ENCODE measurements at places on chromosomes 6 and 20.

GRCh38 chr6:107342144-107342543 is 117.2 kb downstream of the PDSS2 start:
- no peak for DNase-seq

DNA sequence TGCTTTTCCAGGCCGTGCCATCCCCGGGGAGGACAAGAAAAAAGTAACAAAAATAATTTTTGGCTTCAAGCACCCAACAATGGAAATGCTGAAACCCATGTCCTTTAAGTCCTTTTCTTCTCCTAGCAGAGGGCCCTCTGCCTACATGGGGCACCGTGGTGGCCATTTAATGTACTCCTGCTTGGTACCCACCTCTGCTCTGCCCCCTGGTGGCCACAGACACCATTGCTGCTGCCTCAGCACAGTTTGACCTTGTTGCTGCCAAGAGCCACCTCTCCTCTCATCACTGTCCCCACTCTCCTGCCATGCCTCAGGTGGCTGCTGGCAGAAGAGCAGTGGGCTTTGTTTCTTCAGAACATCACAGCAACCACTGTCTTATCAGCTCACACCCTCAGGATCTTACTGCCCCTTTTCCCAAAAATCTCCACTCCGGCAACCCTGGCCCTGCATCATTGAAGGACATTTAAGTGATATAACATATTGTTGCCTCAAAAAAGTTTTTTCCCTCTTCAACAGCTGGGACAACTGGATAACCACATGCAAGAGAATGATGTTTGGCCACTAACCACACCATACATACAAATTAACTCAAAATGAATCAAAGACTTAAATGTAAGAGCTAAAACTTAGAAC is 12.9 kb upstream of the ARMC2 start:
- peak; percentile 89 for DNase-seq

- peak; percentile 76 for DNase-seq
Observed at GRCh38 chr6:56370127-56370540, 122.8 kb upstream of the COL21A1 start.

DNA sequence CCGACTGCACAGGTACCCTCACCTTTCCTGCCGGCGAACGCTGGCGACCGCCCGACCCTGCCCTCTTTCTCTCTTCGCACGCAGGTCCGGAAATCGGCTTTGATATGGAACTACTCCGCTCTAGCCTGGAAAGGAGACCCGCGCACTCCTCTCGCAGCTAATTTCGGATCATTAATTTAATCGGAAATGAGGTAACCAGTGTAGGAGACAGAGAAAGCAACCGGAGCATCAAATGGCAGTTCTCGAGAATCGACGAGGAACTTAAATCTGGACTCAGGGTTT is 949 bp upstream of the ATXN1 start:
- DNase-seq: no peak

- DNase-seq: no peak
Observed at GRCh38 chr6:25695671-25696070, 43.7 kb downstream of the SCGN start.

DNA sequence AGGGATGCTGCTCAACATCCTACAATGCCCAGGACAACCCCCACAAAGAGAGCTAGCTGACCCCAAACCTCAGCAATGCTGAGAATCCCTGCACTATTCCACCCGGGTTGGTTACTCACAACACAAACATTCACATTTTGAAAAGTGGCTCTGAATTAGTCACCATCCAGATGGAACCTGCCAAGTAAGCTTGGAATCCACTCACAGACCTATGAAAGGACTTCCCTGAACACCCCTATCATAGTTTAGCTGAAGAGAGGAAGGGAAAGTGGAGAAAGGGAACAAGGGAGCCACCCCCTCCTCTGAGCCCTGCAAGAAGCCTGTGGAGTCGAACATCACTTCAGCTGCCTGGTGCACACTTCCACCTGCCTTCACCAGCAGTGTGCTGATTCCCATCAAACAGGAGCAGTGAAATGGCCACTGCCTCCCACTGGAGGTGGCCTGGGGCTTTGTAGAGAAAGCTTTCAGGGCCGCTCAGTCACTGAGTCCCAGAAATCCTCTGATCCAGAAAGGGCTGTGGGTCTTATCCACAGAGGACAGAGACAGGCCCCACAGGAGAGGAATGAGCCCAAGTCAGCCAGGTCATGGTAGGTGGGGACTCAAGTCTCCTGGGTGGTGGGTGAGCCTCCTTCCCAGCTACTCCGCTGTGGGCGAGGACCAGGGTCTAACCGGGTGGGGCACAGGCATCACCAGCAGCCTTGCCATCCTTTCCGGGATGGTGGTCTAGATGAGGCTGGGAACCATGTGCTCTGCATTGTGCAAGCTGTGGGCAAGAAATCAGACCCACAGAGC is 203.7 kb downstream of the SYNDIG1 start:
- DNase-seq: no peak

- no peak for DNase-seq
Observed at GRCh38 chr6:42221546-42221945, 3.9 kb upstream of the MRPS10 start.

- DNase-seq: peak; percentile 58
Observed at GRCh38 chr6:16803294-16804200, 42.3 kb upstream of the ATXN1 start.

DNA sequence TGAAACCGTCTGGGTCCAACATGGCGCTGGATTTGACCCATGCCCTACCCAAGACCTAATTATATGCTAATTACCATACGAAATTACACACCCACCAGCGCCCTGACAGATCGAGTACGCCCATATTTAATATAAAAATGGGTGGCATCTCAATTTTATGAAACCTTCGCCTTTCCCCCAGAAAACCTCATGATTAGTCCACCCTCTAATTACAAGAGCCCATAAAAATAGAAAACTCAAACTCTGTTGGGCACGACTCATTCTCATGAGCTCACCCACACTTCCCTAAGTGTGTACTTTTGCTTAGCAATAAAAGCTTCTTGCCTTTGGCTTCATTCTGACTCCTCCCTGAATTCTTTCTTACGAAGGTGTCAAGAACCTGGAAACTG is 136.4 kb downstream of the OR2B2 start:
- DNase-seq: no peak

- DNase-seq: no peak
Observed at GRCh38 chr6:21450149-21450548, 143.4 kb upstream of the SOX4 start.

DNA sequence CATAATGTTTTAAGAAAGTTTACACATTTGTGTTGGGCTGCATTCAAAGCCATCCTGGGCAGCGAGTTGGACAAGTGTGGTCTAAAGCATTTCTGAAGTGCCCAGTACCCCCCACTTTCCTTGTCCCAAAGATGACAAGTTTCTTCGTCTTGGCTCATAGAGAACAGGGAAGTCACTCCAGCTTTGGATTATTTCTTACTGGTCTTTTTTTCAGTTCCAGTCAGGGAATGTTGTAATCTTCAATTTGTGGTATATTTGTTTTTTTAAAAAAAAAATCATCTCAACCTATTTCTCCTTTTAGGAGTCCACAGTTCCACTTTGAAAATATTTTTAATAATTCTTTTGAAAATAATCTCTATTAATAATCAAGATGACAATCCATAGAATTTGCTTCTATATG is 34.0 kb downstream of the SLX4IP start:
- no peak for DNase-seq

DNA sequence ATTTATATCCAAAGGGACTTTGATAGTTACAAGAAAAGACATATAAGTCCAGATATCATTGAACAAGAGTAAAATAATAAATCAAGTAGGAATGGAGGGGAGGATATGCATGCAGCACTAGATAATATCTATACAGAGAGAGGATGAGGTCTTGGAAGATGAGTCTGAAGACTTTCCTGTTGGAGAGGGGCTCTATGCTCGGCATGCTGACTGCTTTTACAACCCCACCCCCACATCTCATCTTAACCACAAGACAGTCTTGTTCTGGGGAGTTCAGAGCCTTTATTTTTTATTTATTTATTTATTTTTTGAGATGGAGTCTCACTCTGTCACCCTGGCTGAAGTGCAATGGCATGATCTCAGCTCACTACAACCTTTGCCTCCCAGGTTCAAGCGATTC is 48.4 kb upstream of the IER3 start:
- no peak for DNase-seq

DNA sequence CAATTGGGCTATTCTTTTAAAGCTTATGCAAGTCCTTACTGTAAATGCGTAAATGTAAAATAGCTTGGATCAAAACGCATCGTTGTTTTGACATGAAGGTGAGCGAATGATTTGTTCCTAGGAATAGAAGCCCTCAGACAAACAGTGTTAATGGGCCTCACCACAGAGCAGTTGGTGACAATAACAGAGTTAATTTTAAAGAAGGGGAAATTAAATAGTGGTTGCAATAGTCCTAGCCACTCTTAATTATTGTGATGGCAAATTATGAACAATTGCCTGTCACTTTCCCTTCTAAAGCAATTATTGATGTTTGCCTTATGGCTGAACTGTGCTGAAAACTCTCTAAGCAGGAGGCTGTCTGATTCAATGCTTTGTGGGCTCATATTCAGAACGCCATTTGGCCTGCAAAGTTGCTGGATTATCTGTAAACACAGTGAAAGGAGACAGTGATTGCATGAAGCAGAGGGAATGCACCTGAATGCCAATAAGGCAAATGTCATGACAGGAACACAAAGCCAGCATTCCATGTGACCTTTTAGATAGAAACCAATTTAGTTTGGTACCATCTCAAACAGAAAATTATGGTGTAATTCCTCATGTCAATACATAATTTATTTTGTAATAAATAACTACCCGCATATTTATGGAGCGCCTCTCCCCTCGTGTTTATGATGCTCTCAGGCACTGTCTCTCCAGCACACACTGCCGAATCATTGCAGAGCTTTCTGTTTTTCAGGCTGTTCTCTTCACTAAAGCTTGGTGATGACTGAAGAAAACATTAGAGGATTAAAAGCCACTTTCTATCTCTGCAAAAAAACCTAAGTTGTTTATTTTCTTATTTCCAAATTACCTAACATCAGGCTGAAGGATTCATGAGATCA is 387.5 kb downstream of the HACE1 start:
- no peak for DNase-seq

- DNase-seq: no peak
Observed at GRCh38 chr6:147695819-147696218, 187.3 kb downstream of the SAMD5 start.

- DNase-seq: no peak
Observed at GRCh38 chr6:111428811-111429210, 54.2 kb downstream of the REV3L start.

DNA sequence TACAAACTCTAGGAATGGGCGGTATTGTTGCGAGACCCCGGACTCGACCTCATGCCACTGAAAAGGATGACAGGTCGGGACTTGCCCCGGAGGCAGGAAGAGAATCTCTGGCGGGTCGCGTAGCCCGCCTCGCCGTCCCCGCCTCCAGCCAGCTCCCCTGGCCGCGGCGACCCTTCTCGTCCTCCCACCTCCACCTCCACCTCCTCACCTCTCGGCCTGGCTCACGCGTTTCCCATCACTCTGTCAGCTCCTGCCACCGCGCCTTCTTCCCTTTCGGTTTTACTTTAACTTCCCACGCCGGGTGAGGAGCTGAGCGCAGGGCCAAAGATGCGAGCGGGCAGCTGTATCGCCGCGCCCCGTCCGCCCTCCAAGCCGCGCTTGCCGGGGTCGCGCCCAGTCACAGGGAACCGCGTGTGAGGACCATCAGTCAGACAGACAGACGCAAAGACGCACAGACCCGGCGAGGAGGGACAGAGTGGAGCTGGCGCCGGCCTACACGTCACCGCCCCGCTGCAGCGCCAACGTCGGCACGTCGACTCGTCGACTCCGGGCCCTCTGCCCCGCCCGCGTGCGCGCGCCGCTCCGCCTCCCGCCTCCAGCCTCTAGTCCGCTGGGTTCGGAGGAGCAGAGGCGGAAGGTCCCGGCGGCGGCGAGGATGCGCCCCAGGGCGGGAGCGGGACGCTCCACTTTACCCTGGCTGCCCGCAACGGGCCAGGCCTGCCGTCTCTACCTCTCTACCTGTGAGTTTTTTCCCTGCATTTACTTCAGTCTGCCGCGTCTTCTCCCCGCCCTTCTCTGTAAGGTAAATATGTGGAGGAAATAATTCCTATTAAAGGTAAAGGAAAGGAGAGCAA is at the start of gene ASCC3:
Gene ASCC3, minus strand, starts transcription at position 477 of the 854 bp plus-strand sequence. CDS start 13,332 bp downstream, outside the sequence.
- peak; percentile 94 for DNase-seq

DNA sequence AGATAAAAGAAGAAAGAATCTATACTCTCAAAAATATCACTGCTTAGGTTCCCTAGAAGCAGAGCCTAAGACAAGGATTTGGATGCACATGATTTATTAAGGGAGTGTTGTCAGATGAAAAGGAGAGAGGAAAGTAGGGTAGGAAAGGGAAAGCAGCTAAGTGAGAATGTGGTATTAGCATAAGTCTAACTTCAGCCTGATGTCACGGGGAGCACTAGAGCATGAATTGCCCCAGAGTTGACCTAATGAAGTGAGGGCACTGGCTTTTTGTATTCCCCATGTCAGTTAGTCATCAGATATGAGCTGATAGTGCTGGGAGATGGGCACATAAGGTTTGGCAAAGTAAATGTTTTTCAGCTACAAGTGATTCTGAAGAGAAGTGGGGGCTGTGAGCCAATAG is 129.0 kb upstream of the THEMIS start:
- DNase-seq: no peak

GRCh38 chr20:25059866-25060465 is 2.0 kb upstream of the ACSS1 start:
- no peak for DNase-seq

DNA sequence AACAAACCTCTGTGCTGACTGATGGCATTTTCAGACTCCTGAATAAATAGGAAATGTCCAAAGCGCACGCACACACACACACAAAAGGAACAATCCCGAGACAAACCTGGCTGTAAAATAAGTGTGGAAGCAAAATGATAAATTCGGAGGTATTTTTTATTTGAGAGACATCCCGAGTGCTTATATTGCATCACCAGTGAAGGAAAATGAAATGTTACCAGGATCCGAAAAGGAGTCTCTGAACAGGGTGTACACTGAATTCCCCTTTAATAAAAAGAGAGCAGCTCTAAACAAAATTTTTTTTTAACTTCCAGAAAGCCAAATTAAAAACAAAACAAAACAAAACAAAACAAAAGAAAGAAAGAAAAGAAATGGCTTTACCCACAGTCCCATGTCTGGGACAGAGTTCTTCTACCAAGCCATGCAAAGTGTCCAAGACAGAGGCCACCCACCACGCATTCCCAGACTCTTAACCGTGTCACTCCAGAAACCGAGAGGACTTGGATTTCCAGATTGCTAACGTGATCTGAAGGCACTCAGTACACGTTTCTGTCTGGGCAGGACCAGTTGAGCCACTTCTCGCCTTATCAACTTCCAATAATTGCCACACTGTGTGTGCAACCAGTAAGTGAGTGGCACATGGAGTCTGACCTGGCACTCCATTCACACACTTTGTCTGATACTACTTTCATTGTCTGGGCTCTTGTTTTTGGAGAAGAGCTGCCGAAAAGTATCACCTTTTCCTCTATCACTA is 817 bp downstream of the ME1 start:
- DNase-seq: peak; percentile 49

- DNase-seq: no peak
Observed at GRCh38 chr6:42551217-42551616, 12.6 kb upstream of the UBR2 start.

GRCh38 chr6:21200134-21200870 is 393.2 kb upstream of the SOX4 start:
- no peak for DNase-seq

DNA sequence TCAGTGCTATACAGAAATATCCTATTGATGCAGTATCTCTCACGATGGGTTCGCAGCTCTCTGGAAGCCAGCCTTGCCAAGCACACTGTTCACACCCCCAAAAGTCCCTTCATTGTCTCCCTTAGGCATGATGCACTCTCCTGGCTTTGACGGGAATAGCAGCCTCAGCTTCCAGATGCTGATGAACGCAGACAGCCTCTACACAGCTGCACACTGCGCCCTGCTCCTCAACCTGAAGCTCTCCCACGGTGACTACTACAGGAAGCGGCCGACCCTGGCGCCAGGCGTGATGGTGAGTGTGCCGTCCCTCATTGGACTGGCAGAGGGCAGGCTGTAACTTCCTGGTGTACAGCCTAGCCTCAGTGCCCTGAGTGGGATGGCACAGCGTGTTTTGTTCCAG is 60.0 kb upstream of the PBOV1 start:
- no peak for DNase-seq
